NCI-H510A treated with DMSO at 0.1 percent for 48 hours (cell line): ENCODE measurements at places on chromosomes 5 and 9.

- DNase-seq = no peak
Observed at GRCh38 chr5:35920890-35921289, 17.5 kb downstream of the CAPSL start.

GRCh38 chr5:133665571-133665970 is 53.2 kb upstream of the FSTL4 start:
- DNase-seq = no peak

- DNase-seq = no peak
Observed at GRCh38 chr9:130977811-130978221, 31.2 kb upstream of the LAMC3 start.

GRCh38 chr9:88237479-88237961 is 99.2 kb upstream of the SPATA31C2 start:
- DNase-seq = no peak

DNA sequence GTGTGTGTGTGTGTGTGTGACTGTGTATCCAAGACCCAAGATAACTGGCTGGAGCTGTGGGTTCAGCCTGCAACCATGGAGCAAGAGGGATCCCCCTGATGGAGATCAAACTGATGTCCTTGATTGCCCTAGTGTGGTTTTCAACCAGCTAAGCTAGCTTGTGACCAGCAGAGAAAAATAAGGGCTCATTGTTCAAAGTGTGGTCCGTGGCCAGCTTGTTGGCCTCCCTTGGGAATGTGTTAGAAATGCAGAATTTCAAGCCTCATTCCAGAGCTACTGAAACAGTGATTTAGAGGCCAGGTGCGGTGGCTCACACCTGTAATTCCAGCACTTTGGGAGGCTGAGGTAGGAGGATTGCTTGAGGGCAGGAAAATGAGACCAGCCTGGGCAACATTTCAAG is 79.9 kb downstream of the ACER2 start:
- no peak for DNase-seq

DNA sequence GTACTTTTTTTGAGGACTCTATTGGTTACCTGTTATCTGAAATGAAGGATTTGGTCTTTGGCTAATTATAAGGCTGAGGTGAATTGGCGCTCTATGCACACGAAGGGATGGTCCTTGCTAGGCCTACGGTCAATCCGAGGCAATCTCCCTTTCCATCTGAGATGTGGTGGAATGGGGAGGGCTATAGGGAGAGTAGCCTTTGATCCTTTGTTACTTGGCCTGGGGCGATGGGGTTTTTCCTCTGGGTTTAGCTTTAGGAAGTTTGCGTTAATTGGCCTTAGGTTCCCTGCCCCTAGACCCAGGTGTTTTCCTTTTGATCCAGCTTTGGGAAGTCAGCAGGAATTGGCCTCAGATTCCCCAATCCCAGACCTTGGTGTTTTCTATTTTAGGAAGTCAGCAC is 102.1 kb upstream of the C9orf72 start:
- no peak for DNase-seq

DNA sequence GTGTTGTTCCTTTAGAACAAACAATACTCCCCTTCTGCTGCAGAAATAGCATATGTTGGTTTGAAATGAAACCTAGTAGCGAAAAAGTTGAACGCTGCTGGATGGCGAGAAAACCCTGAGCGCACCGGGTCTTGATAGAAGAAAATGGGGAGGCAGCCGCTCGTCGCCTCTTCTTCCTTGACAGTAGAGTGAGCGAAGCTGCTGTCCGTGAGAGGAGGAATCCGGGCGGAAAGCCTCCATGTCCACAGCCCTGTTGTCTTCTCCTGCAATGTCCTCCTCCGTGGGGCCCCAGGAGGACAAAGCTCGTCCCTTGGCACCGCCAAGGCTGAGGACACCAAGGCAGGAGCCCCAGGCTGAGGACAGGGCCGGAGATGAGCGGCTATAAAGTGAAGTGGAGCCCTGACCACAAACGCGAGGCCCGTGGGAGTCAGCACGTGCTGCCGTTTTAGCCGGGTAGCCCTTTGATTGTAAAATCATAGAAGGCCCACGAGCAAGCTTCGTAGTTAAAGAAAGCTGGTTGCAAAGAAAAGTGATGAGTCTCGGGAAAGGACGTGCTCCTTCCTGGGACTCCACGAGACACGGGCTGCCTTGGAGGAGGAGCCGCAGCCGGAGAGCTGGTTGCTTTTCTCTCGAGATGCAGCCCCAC is 35.6 kb downstream of the MRPL36 start:
- no peak for DNase-seq

DNA sequence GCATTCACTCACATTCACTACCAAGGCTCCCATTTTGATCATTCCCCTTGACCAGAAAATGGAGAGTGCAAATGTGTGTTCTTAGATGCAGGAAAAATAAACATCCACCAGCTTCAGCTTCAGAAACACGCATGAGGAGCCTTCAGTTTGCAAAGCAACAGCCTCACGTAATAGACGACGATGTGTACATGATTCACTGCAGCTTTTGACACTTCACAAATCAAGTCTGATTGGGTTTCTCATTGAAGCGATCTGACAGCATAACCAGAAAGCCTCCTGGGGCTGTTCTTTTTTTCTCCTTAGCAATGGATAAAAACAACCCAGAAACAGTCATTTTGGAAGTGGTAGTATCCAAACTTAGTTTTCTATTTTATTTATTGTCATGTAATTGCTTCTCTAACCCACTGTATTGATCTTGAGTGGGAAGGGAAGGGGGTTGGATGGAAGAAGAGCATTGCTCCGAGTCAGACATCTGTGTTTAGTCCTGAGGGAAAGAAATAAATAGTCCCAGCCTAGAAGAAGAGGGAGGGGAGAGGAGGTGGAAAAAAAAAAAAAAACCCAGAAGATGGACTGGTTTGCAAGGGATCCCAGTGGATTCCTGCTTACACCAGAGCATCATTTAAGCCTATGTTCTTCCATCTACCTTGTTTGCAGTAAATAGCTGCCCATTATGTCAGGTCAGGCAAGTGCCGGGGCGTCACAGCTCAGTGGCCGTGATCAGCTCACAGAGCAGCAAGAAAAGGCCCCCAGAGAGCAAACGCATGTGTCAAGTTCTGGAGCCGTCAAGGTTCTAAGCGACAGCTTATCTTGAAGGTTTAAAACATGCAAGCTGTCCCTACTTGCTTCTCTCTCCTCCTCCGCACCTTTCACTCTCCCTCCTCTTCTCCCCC is 190.2 kb upstream of the SNX2 start:
- DNase-seq = no peak

DNA sequence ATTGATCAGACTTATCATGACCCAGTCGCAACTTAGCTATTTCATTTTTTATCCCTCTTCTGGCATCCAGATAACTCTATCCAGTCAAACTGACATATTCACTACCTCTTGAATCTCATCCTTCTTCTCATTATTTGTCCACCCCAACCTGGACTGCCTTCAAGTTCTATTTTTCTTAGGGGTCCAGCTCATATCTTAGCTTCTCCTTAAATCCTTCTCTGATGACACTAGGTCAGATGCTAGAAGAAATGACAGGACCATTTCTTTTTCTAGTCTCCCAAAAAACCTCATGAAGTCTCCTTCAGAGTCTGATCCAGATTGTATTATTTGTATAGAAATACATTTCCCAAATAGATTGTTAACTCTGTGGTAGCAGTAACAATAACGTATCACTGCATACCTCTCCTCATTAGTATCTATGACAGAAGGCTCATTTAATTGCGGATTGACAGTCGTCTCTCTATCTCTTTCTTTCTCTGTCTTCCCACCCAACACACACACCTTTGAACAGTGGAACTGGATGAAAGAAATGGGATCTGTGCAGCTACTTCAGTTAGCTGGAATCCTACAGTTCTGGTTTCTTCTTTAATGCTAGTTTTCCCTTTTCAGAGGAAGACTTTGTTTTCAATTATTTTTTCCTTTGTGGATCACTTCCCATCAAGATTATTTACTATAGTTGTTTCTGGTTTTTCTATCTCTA is 33.5 kb downstream of the ALDH1A1 start:
- no peak for DNase-seq
